Suppressor macrophage treated with lipopolysaccharide for 1 hour (primary cell): ENCODE measurements at places on chromosomes 6 and 20.

- no peak for DNase-seq
Observed at GRCh38 chr6:160363016-160363996, 15.1 kb downstream of the SLC22A3 start.

DNA sequence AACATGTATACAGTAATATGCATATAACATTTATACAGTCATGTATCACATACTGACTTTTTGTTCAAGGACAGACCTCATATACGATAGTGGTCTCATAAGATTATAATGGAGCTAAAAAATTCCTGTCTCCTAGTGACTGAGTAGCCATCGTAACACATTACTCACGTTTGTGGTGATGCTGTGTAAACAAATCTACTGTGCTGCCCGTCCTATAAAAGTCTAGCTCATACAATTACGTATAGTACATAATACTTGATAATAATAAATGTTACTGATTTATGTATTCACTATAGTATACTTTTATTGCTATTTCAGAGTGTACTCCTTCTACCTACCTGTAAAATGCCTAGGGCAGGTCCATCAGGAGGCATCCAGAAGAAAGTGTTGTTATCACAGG is 17.4 kb downstream of the SERAC1 start:
- DNase-seq = no peak

GRCh38 chr6:71072508-71072907 is 115.6 kb upstream of the B3GAT2 start:
- no peak for DNase-seq

GRCh38 chr6:24089736-24090135 is 36.3 kb upstream of the NRSN1 start:
- DNase-seq = no peak

DNA sequence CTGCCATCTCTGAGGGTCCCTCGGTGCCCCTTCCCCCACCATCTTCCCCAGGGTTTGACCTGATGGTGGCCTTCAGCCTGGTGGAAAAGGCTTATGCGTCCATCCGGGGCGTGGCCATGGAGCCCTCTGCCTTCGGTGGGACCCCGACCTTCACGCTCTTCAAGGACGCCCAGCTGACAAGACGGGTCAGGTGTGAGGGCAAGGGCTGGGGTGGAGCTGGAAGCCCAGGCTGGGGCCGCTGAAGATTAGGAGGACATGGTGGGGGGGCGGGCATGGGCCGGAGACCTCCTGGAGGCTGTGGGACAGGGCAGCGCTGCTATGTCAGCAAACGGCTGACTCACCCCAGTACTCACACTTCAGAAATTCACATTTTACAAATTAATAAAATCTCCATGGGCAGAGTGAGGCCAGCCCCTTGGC is 23.5 kb downstream of the COL20A1 start:
- DNase-seq = no peak
